ENCODE measurements at places on chromosomes 12 and 14.

DNA sequence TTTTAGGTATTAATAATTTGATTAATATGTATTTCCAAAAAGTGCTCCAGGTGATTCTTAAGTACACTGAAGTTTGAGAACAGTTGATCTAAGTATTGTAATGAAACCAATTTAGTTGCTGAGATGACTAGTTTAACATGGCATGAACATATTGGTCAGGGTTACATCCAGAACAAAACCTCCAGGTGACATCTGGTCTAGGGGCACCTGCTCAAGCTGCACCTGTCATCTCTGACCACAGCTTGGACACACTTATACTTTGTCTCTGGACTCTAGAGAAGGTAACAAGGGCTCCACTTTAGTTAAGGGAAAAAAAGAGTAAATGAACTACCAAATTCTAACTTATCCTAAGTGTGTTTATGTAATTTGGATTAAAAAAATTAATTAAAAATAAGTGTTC lies 8.1 kb downstream of the ARID2 start:
- DNase-seq, result no peak

DNA sequence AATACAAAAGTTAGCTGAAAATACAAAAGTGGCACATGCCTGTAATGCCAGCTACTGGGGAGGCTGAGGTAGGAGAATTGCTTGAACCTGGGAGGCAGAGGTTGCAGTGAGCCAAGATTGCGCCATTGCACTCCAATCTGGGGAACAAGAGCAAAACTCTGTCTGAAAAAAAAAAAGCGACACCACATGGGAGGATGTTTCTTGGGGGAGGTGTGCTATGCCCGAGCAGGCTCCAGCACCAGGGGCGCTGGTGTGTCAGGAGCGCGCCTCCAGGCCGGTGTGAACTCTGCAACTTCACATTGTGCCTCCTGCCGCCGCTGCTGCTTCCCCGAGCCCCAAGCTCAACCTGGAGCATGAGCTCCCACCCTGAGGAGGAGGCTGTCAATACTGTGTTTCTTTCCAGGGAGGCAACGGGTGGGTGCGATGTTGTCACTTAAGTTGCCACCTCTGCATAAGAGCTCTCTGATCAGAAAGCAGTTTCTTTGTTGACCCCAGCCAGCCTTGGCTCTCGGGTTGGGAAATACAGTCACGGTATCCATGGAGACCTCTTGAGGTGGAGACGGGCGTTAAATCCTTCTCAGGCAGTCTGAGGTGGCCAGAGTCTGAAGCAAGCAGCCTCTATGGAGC lies 18.9 kb downstream of the DEGS2 start:
- no peak for DNase-seq

DNA sequence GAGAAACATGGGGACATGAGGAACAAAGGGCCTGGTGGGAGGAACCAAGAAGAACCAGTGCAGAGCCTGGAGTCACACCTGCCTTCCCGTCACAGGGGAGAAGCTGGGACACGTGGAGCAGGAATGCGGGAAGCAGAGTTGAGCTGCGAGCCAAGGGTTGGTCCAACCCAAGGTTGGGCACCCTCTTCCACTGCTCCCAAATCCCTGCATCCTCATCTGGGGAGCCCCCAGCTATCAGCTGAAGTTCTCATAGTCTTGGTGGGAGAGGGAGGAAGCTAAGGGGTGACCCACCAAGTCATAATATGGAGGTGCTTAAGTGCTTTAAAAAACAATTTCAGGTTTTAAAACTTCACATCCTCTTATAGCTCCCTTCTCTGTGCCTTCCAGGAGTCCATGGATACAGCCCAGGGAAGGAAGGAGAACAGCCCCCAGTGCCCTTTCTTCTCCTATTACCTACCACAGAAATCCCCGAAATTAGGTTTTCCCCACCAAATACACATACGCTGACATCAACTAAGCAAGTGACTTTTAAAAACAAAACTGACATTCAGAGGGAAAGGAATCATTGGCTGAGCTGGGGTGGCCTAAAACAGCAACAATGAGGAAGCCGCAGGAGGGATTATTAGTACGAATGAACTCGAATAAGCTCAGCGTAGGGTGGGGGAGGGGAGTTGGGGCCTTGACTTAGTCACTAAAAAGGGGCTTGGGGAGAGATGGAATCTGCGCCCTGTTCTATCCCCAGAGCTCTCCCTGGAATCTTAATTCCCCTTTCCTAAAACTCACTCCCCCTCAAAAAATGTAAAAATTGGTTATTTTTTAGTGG lies 4.5 kb downstream of the MYL6 start:
- DNase-seq, result no peak

- no peak for DNase-seq
Observed at GRCh38 chr14:23578560-23579310, at the start of gene JPH4. Gene JPH4, minus strand, starts transcription at chr14:23578790. Its CDS starts 1,337 bp downstream, at chr14:23577453.

Data from activated CD4-positive, alpha-beta T cell treated with anti-CD3 and anti-CD28 coated beads, Interleukin-2, Interleukin-4, amounts not matched to agents 100 ng/mL and 50 ng/mL, durations not matched to agents 16 hours and 8 hours (primary cell).